Kidney (tissue), 22 donors: ENCODE measurements at places on chromosomes 6 and 20. TPM values are rescaled to one million over a fixed set of nuclear protein-coding genes. Genes with fewer than 3 reads are reported as not detected.
A peak's percentile ranks its signal among the peaks of the same experiment; 100 is the strongest.

FAM210B gene
- total RNA-seq, result 27.2 TPM

DNA sequence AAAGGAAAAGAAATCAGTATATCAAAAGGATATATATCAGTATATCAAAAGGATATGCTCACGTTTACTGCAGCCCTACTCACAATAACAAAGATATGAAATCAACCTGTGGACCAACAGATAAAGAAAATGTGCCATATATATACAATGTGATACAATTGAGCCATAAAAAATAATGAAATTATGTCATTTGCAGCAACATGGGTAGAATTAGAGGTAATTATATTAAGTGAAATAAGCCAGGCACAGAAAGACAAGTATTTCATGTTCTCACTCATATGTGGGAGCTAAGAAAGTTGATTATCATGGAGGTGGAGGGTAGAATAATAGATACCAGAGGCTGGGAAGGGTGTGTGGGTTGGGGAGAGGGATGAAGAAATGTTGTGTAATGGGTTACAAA lies 102.9 kb upstream of the MARCKS start:
- H3K27me3 ChIP-seq, result no peaks in the 10 kb centered on the region
- DNase-seq, result no peak
- no peak overlapping the region for H3K4me3 ChIP-seq
- no peak overlapping the region for H3K27ac ChIP-seq

DNA sequence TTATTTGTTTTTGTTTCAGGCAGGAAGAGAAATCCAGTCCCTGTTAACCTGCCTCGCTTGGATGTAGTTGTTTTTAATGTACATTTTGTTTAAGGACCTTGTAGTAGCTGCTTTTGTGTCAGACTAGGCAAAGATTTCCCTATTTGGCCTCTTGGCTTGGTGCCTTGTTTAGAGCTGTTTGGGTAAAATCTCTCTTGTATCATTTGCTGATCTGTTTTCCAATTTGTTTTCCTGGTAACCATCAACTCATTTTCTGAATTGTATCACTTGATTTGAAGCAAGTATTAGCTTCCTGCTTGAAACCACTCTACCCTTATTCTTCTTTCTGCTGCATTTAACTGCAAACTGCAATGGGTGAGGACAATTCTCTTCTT lies 160.7 kb downstream of the ZFAND3 start:
- no peak for DNase-seq
- H3K27me3 ChIP-seq, result no peaks in the 10 kb centered on the region
- no peak overlapping the region for H3K4me3 ChIP-seq
- H3K4me1 ChIP-seq, result peaks cover 12% of the 10 kb centered on the region
- H3K27ac ChIP-seq, result no peak overlapping the region
- H3K36me3 ChIP-seq, result no peaks in the 10 kb centered on the region

SLC52A3 gene
- 10.9 TPM for total RNA-seq

- H3K4me1 ChIP-seq, result no peaks in the 10 kb centered on the region
- H3K36me3 ChIP-seq, result peaks cover 8% of the 10 kb centered on the region
- H3K27ac ChIP-seq, result no peak overlapping the region
- DNase-seq, result no peak
- H3K4me3 ChIP-seq, result no peak overlapping the region
Measured at GRCh38 chr20:62888406-62888805, 26.8 kb upstream of the TCFL5 start.

GRCh38 chr20:45592574-45593189 lies 13.6 kb upstream of the WFDC8 start:
- no peaks in the 10 kb centered on the region for H3K36me3 ChIP-seq
- DNase-seq, result no peak
- H3K27ac ChIP-seq, result no peak overlapping the region
- H3K27me3 ChIP-seq, result no peaks in the 10 kb centered on the region
- H3K4me1 ChIP-seq, result no peaks in the 10 kb centered on the region

DNA sequence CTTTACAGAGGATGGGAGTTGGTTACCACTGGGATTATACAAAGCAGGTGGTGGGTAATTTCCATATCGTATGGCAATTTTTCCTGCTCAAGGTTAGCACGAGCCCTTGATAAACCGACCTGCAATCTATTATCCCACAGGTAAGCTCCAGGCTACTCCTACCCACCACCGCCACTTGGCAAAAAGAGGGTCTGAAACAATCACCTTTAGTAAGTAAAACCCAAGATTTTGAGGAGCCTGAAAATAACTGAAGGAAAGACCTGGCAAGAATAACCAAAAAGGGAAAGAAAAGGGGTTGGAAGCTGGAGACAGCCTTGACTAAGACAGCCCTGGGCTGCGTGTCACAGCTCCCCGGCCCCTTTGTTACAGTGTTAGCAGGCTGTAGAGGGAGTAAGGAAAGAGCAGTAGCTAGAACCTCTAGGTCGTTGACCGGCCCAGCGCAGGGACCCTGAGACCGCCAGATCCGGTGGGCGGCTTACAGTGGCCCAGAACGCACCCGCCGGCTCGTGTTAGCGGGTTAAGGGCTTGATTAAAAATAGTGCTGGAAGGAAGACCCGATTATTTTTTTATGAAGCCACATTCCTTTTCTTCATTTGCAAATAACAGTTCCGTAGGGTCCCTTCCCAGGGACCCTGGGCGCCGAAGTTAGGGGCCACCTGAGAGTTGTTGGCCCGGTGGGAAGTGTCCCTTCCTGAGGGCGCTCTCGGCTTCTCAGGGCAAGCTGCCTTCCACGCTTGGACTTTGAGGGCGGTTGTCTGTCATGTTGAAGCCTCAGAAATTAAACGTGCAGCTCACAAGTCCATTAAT lies 30.5 kb downstream of the TFAP2B start:
- no peak overlapping the region for H3K4me3 ChIP-seq
- peaks cover 84% of the 10 kb centered on the region for H3K27me3 ChIP-seq
- H3K27ac ChIP-seq, result peak overlapping the region; percentile 53
- H3K4me1 ChIP-seq, result no peaks in the 10 kb centered on the region

- H3K36me3 ChIP-seq, result peaks cover 13% of the 10 kb centered on the region
- DNase-seq, result peak; percentile 97
- H3K4me1 ChIP-seq, result peaks cover 16% of the 10 kb centered on the region
- H3K27me3 ChIP-seq, result no peaks in the 10 kb centered on the region
Measured at GRCh38 chr20:63740627-63741353, 1.2 kb downstream of the SLC2A4RG start.

HMGCLL1 gene
- total RNA-seq, result 0.94 TPM

GRCh38 chr6:131687022-131687421 lies 14.2 kb downstream of the OR2A4 start:
- no peaks in the 10 kb centered on the region for H3K27me3 ChIP-seq
- H3K4me1 ChIP-seq, result no peaks in the 10 kb centered on the region
- H3K4me3 ChIP-seq, result no peak overlapping the region
- peaks cover 4% of the 10 kb centered on the region for H3K36me3 ChIP-seq
- no peak for DNase-seq

HUS1B gene
- total RNA-seq, result 1.2 TPM

GRCh38 chr6:149782337-149782736 lies 32.8 kb downstream of the PCMT1 start:
- H3K4me3 ChIP-seq, result no peak overlapping the region
- H3K27me3 ChIP-seq, result no peaks in the 10 kb centered on the region
- no peaks in the 10 kb centered on the region for H3K36me3 ChIP-seq

DNA sequence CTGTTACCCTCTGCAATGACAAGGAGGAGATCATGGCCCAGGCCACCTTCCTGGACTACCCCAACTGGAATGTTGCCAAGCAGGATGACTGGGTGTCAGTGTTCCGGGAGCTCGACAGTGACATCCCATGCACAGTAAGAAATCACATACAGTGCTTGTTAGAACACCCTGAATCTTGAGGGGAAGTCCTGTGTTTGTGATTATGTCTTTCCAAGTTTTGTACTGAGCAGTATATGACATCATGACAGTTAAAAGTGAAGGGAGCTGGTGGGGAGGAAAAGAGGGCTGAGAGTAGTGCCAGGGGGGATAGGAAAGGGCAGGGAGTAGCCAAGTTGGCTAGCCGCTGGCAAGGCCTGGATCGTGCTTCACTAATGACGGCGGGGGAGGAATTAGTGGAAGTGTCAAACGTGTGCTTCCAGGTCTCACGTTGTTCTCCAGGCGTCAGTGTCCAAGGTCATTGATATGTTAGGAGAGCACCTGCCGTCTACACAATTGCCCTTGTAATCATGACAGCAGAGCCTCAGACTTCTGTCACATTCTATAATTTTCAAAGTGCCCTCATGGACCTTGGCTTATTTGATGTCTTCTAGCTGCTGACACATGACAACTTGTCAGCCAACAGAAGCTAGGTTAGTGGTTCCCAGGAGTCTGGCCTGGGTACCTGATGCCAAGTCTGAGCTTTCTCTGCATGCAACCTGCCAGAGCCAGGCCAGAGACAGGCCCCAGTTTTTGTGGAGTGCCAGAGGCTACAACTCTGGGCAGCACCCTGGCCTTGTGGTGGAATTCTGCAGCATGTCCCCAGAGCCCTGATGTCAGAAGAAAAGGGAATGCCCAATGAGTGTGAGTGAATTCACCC lies 18.8 kb downstream of the CFAP61 start:
- DNase-seq, result no peak
- no peaks in the 10 kb centered on the region for H3K4me1 ChIP-seq
- no peak overlapping the region for H3K4me3 ChIP-seq
- no peaks in the 10 kb centered on the region for H3K36me3 ChIP-seq
- no peaks in the 10 kb centered on the region for H3K27me3 ChIP-seq
- H3K27ac ChIP-seq, result no peak overlapping the region

- H3K4me3 ChIP-seq, result no peak overlapping the region
- no peaks in the 10 kb centered on the region for H3K27me3 ChIP-seq
- no peaks in the 10 kb centered on the region for H3K4me1 ChIP-seq
Measured at GRCh38 chr20:41476013-41476441, 109.4 kb upstream of the EMILIN3 start.

FHL5 gene
- 34.5 TPM for total RNA-seq

- H3K27me3 ChIP-seq, result no peaks in the 10 kb centered on the region
- H3K27ac ChIP-seq, result no peak overlapping the region
- H3K4me3 ChIP-seq, result peak overlapping the region; percentile 32
- no peak for DNase-seq
- H3K36me3 ChIP-seq, result no peaks in the 10 kb centered on the region
- H3K4me1 ChIP-seq, result no peaks in the 10 kb centered on the region
Measured at GRCh38 chr6:132115714-132116366, 164.7 kb upstream of the CCN2 start.

DNA sequence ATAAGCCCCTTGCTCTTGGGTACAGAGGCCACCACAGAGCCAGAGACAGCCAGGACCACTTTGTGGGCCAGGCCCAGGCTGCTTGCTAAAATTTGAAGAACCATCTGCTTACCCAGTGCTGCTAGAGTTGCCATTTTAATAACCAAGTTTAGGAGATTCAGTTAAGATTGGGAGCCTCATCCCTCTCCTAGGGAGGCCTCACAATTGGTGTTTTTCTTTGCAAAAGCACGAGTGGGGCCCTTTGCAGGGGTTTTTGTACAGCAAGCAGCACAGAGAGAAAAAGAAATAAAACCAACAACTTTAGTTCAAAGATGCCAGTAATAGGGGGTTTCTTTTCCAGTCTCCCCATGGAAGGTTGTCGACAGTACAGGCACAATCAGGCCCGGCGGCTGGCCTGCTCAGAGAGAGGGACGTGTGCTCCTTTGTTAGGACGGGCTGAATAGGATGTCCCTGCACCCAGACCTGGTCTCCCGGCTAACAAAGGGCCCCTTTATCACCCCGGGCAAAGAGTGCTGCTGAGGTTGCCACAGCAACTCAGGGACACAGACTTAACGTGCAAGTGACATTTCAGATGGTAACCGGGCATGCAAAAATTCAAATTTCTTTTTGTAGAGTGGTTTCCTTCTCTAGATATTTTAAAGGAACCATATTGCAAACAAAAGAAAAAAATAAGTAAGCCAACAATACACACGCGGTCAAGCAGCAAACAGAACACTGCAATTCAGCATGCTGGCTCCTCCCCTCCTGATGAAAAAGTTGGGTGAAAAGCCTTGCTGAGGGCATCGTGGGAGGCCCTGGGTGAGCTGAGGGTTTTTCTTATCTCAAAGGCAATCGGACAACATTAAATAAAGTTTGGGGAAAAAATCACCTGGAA lies 10.5 kb upstream of the TOX2 start:
- no peaks in the 10 kb centered on the region for H3K36me3 ChIP-seq
- H3K4me3 ChIP-seq, result no peak overlapping the region
- no peaks in the 10 kb centered on the region for H3K27me3 ChIP-seq
- no peak overlapping the region for H3K27ac ChIP-seq

GRCh38 chr6:5082487-5083306 lies 2.4 kb upstream of the PPP1R3G start:
- no peak for DNase-seq
- no peak overlapping the region for H3K27ac ChIP-seq
- no peak overlapping the region for H3K4me3 ChIP-seq
- H3K4me1 ChIP-seq, result peaks cover 8% of the 10 kb centered on the region
- no peaks in the 10 kb centered on the region for H3K27me3 ChIP-seq

DNA sequence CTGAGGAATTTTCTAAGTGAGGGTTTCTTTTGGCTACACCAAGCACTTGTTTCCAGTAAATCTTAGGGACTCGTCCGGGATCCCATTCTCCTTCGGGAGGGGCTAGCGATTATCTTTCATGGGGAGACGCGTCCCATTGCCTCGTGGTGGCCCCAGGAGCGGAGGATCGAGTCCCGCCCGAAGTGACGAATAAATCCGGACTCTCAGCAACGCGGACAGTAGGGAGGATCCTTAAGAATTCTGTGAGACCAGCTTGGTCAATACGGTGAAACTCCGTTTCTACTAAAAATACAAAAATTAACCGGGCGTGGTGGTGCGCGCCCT lies 69.1 kb upstream of the PRSS16 start:
- no peak for DNase-seq
- no peaks in the 10 kb centered on the region for H3K27me3 ChIP-seq
- no peaks in the 10 kb centered on the region for H3K36me3 ChIP-seq
- peak overlapping the region; percentile 91 for H3K4me3 ChIP-seq

DNA sequence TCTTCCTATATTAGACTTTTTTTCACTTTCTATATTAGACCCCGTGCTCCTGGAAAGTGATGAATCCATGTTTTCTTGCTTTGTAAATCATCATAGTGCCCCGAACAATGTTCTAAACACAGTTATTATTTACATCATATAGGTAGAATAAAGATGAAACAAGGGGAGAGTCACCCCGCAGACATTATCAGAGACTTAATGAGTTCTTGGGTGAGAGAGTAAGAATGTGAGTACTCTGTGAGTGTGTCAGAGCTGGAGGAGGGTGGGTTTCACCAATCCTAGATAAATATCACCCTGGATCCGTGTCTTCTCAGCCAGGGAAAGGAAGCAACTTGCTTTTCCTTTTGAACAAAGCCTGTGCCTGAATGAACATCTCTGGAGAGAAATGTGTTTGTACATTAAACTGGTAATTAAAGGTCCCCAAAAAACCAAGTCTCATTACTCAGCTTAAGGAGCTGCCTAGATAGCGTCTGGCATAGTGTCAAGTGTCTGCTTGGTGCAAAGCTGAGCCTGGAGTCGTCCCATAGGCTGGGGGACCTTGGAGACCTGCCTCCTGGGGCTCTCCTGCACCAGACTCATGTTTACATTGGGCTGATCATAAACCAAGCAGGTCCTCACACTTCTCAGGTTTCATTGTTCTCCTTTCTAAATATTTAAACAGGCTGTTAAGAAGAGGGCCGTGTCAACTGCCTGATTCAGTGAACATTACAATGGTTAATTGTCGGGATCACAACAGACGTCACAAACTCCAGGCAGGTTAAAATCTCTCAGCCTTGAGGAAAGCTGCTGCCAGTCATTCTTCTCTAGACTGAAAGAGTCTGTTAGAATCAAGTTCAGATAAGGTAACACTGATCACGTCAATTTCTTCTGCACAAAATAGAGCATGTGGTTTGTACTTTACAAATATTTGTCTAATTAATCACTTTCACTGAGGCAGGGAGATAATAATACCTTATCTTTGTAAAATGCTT lies 179.7 kb upstream of the MYLIP start:
- DNase-seq, result peak; percentile 91
- H3K27ac ChIP-seq, result no peak overlapping the region

SCRT2 gene
- total RNA-seq, result not detected

BHLHE23 gene
- total RNA-seq, result not detected

- no peak overlapping the region for H3K27ac ChIP-seq
- H3K36me3 ChIP-seq, result no peaks in the 10 kb centered on the region
- no peak overlapping the region for H3K4me3 ChIP-seq
- H3K4me1 ChIP-seq, result peaks cover 12% of the 10 kb centered on the region
Measured at GRCh38 chr6:71287038-71287437, 1.6 kb upstream of the OGFRL1 start.

SPDEF gene
- 0.19 TPM for total RNA-seq
